Stimulated activated CD4-positive, alpha-beta T cell treated with anti-CD3 and anti-CD28 coated beads, Interleukin-1b, Interleukin-23, amount 100 ng/mL, for 24 hours (primary cell): ENCODE measurements at places on chromosomes 1 and 21.

- DNase-seq, result no peak
Observed at GRCh38 chr1:67788904-67789303, 44.4 kb downstream of the GNG12 start.

- no peak for DNase-seq
Observed at GRCh38 chr1:32718036-32718435, 15.5 kb upstream of the SYNC start.

DNA sequence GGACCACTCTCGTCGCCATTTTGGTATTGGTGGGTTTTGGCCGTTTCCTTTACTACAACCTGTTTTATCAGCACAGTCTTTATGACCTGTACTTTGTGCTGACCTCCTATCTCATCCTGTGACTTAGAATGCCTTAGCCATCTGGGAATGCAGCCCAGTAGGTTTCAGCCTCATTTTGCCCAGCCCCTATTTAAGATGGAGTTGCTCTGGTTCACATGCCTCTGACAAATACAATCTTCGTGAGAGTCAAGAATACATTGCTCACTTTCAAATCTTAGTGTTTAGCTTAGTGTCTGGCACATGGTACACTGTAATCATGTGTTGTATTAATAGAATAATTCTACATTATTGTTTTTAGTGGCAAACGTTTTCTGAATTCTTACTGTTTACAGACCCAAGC is 88.9 kb downstream of the BACH1 start:
- DNase-seq, result no peak

DNA sequence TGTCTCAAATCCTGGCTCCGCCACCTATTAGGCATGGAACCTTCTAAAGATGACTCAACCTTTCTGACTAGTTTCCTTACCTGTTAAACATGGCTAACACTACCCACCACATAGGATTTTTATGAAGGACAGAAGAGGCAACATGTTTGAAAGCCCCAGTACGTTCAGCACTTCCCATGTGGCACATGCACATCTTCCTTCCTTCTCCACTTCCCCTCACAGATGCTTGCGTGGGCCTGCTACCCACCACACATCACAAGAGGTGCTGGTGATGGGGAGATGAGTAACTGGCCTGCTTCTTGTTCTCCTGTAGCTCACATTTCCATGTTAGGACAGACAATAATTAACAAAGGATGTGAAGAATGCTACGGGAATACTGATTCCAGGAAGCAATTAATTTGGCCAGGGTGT is 7.1 kb downstream of the ZBTB21 start:
- peak; percentile 12 for DNase-seq

DNA sequence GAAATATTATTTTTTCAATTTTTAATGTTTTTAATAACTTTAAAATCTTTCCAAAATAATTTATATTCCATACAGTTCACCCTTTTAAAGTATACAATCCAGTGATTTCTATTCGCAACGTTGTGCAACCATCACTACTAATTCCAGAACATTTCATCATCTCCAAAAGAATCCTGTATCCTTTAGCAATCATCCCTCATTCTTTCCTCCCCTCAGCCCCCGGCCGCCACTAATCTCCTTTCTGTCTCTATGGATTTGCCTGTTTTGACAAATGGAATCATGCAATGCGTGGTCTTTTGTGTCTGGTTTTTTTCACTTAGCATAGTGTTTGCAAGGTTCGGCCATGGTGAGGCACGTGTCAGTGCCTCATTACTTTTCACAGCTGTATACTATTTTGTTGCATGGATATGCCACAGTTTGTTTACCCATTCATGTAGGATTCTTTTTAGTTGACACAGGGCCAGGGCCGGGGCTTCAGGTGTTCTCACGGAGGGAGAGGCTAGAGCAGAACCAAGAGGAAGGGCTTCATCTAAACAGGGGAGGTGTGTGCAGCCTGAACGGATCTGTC is 40.6 kb upstream of the ZBTB40 start:
- no peak for DNase-seq

DNA sequence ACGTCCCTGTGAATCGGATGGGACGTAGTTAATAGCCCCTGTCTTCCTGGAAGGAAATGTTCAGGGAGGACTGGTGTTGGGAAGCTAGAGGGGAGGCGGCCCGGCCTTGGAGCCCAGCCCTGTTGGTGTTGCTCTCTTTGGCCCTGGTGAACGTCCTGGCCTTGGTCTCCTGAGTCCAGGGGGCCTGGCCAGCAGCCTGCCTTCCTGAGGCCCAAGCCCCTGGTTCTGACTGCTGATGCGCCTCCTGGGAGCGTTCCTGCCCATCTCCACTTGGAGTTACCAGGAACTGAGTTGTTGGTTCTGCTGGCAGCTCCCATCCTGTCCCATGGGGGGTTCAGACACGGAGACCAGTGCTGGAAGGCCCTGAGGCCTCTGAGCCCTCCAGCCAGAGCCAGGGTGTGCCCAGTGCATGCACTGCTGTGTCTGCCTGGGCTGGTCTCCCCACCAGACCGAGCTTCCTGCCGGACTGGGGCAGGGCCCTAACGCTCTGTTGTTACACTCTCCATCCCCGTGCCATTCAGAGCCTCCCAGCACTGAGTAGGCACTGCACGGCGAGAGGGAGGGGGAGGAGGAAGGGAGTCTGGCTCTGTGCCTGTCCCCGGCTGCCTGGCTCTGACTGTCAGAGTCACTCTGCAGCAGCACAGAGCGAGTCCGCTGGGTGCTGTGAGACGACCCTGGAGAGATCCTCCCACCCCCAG is 382.5 kb upstream of the VAMP3 start:
- DNase-seq, result no peak

DNA sequence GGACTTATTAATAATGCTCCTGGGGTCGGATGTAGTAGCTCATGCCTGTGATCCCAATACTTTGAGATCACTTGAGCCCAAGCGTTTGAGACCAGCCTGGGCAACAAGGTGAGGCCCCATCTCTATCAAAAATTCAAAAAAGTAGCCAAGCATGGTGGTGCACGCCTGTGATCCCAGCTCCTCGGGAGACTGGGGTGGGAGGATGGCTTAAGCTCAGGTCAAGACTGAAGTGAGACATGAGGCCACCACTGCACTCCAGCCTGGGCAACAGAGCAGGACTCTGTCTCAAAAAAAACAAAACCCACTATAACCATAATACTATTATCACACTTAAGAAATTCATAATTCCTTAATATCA is 1.6 kb upstream of the DEGS1 start:
- no peak for DNase-seq

DNA sequence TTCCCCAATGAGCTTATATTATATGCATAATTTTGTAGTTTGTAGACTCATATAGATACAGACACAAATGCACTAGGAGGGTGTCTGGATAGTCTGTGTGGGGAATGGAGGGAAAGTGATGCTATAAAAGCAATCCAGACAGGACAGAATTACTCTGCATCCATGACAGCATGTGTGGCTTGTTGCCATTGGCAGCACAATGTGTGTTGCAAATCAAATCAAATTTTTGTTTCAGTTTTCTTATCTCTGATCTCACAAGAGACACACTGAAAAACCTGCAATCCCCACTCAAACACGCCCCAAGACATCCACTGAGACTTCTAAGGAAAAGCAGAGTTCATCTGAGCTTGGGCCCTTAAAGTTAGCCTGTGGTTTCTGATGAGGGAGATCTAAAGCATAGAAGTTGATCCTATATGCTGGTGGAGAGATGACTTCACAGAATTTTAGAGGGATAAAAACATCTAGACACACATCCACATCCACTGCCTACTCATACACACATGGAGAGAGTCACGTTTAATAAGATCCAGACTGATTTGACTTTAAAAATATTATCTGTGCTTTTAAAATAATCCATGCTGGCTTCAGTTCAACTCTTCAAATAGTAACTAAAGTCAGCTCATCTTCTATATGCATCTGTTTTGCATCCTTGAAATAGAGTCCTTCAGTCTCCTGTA is 313.0 kb upstream of the PLXNA2 start:
- DNase-seq, result no peak

GRCh38 chr1:174954073-174954460 is 45.7 kb upstream of the CACYBP start:
- no peak for DNase-seq

GRCh38 chr1:234373959-234374254 is 651 bp downstream of the COA6 start:
- DNase-seq, result no peak

GRCh38 chr1:116820369-116820768 is 66.1 kb downstream of the CD2 start:
- DNase-seq, result no peak

DNA sequence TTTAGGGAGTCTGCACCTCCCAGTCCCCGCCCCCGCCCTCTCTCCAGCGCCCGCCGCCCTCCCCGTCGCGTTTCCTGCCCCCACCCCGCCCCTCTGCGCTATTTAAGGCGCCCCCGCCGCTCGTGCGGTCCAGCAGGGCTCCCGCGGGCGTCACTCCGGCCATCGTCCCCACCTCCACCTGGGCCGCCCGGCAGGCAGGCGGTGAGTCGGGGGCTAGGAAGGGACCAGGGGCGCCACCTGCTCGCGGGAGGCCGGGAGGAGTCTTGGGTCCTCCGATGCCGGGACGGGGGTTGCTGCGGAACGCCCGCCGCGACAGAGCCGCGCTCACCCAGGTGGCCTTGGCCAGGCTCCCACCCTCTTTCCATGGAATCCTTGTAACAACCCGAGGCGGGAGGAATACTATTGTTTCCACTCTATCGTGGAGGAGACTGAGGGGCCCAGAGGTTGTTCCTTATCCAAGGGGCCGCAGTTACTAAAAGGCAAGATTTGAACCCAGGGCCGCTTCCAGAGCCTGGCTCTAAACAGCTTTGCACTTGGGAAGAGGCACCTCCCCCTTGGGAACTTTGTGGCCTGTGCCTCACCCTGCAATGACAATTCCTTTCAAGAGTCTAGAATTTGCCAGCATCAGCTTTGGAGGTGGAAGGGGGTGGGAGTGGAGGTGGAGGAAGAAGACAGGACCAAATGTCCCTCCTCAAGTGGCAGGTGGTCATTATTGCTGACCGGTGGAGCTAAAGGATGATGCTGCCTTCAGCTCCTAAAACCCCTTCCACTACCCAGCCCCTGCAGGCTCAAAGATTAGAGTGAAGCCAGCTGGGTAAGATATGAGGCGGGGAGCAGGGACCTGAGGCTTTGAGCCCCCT is at the start of gene GJA4:
Gene GJA4, plus strand, starts transcription at position 132 of the 860 bp plus-strand sequence. CDS start 1,215 bp downstream, outside the sequence.
- no peak for DNase-seq

- DNase-seq, result no peak
Observed at GRCh38 chr1:209160230-209160629, 423.3 kb upstream of the CAMK1G start.

GRCh38 chr1:3678361-3679097 is 26.2 kb downstream of the TP73 start:
- no peak for DNase-seq

DNA sequence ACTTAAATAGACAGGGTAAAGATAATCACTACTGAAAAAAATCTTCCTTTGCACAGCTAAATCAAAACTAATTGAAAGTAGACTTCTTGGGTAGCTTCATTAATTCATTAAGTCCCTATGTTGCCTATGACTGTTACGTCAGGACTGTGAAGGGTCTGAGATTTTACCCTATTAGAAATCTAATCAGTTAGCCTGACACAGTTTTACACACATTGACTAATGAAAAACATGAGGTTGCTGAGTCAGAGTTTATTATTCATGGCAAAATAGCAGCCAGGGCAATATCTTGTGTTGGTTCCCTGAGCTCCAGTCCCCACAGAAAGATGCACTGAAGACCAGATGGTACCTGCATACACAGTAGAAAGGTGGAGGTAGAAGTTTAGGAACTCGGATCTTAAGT is 262.5 kb upstream of the ZP4 start:
- no peak for DNase-seq

GRCh38 chr21:45558044-45558721 is 15.9 kb upstream of the SLC19A1 start:
- DNase-seq, result no peak

DNA sequence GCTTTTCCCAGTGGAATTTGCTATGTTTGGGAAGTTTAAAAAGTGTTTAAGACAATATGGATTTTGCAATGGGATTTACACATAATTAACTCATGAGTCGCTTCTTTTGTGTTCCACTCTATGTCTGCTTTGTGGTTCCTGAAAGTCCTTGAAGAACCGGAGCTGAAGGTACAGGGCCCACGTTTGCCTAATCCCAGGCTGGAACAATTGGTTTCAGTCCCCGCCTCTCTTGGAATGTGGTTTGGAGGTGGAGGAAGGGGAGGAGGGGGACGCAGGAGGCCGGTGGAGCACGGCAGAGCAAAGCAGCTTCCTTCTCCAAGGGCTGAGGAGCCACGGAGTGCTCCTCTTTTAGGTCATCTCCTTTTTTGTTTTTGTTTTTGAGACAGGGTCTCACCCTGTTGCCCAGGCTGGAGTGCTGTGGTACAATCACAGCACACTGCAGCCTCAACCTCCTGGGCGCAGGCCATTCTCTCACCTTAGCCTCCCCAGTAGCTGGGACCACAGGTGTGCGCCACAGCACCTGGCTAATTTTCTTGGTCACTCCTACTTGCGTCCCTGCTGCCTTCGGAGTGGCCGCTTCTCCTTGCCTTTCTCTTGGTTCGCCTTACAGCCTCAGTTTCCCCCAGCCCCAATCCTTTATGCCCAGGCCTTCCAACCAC is 129.5 kb upstream of the ERRFI1 start:
- no peak for DNase-seq

DNA sequence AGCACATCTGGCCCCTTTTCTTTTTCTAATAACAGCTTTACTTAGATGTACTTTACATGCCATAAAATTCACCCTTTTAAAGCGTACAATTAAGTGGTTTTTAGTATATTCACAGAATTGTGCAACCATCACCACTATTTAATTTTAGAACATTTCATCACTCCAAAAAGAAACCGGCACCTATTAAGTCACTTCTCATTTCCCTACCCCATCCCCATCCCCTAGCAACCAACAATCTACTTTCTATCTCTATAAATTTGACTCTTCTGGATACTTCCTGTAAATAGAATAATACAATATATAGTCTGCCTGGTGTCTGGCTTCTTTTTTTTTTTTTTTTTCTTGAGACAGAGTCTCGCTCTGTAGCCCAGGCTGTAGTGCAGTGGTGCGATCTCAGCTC is 59.5 kb upstream of the ENAH start:
- DNase-seq, result no peak

- no peak for DNase-seq
Observed at GRCh38 chr1:22612671-22613571, 23.5 kb upstream of the C1QA start.
